ENCODE measurements at places on chromosomes 12 and 14.
A peak's percentile ranks its signal among the peaks of the same experiment; 100 is the strongest.

- DNase-seq, result no peak
These were observed 54.0 kb downstream of the SLC38A1 start for GRCh38 chr12:46214668-46215436.

DNA sequence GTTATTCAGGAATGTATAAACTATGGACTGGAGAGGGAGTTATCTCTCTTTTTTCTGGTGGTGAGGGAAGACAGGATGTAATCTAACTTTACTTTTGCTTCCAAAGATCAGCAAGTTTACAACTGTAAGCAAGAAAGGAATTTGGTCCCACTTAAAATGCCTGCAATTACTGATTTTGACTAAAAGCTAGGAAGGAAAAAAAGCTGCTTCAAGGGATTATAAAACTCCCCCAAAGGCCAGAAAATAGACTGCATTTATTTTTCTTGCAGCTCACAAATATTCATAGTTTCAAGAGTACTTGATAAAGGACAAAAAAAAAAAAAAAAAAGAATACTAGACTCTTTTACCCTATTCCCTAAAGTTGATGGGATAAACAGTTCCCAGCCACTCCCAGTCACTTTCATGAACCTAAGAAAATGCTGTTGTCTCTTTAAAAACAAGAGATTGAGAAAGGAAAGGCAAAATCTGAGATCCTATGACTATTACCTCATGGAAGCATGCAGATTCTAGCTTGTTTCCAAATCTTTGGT lies 128.7 kb upstream of the BMP4 start:
- DNase-seq, result no peak

DNA sequence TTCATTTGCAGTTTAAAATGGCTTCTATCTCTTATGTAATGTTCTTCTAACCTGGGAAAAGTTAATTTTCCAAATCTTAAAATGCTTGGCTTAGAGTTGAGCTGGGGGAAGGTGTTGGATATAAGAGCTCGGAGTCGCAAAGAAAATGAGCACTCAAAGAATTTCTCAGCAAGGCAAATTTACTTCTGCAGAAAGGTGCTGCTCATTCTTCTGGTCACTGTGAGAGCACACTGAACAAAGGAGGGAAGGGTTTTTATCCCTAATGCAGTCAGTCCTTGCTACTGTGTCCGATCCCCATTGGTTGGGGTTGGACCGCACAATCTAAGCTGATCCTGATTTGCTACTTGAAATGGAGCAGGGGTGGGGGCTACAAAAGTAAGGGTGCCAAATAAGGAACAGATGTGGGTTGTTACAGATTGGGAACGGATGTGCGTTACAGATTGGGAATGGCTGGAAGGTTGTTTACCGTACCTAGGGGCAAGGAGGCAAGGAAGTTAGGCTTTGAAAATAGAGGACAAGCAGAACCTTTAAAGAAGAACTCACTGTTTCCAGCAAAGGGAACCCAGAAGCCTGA lies 19.4 kb downstream of the TXNRD1 start:
- DNase-seq, result no peak

DNA sequence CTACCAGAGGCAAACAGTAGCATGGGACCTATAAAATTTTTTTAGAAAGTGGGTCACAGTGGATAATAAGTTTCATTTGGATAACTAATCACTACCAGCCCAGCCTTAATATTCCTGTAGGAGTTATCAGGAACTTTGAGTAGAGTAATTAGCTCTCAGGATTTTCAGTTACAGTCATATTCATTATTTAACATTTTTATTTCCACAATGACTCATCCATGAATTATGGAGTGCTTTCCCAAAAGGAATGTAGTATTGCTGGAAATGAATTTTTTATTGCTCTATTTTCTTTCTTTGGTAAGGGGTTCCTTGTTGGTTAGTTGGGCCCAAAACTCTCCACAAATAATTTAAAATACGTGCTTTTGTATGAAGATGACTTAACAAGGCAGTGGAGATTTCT lies 53.7 kb downstream of the ERC1 start:
- DNase-seq, result no peak

DNA sequence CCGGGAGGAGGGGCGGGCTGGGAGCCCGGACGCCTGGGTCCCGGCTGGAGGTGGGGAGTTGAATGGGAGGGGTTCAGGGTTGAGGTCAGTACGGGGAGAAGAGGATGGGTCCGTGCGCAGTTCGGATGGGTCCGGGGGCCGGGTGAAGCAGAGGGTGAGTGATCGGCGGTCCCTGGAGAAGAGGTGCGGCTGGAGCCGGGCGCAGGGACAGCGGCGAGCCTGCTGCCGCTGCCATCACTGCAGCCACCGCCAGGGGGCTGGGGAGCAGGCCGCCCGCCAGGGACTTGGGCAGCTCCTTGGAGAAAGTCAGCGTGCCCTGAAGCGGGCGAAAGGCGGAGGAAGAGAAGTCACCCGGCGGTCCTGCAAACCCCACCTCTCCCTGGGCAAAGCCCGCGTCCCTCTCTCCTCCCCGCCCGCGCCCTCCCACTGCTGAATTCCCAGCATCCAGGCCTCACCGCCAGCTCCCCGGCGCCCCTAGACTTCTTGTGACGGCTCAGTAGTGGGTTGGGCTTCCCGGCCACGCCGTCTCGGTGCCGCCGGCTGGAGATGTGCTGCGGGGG lies 6.0 kb upstream of the GPR84 start:
- DNase-seq, result peak; percentile 76

DNA sequence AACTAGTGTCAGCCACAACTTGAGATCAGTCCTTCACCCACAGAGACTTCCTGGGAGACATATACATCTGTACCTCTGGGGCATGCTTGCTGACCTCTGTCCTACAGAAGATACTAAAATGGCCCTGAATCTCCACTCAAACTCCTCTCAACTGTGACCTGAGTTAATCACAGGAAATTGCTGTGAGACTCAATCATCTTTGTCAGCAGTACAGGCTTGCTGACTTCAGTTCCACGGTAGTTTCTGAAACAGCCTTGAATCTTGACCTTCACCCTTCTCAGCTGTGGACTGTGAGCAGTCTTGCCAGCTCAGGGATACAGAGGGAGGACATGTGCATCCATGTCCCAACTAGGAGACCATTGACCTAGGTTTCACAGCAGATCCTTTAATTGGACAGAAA lies 1.4 kb upstream of the KLRC1 start:
- DNase-seq, result no peak

- no peak for DNase-seq
These were observed 308.1 kb downstream of the RPAP3 start for GRCh38 chr12:47397664-47398281.

- no peak for DNase-seq
These were observed 7.1 kb downstream of the RHOF start for GRCh38 chr12:121786440-121786825.

DNA sequence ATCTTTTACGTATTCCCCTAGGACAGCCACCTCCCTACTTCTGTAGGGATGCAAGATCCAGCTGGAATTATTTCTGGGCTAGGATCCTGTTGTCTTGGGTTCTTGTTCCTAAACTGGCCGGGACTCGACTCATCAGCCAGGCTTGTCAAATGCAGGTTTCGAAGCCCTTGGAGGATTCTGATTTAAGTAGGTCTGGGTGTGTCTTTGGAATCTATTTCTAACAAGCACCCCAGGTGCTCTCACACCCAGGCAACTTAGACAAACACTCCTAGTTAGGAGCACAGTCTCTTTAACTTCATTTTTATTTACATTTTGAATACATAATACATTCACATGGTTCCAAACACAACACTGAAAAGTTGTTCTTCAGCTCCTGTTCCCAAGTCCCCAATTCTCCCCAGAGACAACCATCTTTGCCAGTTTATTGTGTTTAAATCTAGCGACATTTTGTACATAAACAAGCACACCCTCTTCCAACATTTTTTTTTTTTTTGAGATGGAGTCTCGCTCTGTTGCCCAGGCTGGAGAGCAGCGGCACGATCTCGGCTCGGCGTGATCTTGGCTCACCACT lies 20.9 kb downstream of the MORN3 start:
- no peak for DNase-seq

- DNase-seq, result no peak
These were observed 387.5 kb downstream of the IPO8 start for GRCh38 chr12:30308010-30308717.

- no peak for DNase-seq
These were observed 244.9 kb upstream of the RGS6 start for GRCh38 chr14:71687166-71687831.

GRCh38 chr12:108638141-108638827 lies 4.6 kb upstream of the SELPLG start:
- DNase-seq, result peak; percentile 84

GRCh38 chr12:108856170-108856427 lies 1.3 kb downstream of the SSH1 start:
- no peak for DNase-seq

GRCh38 chr12:119153477-119154434 lies 25.0 kb upstream of the HSPB8 start:
- DNase-seq, result peak; percentile 97

GRCh38 chr12:30974746-30975500 lies 48.4 kb downstream of the TSPAN11 start:
- DNase-seq, result no peak

- no peak for DNase-seq
These were observed 299.8 kb upstream of the PRKD1 start for GRCh38 chr14:30227436-30227835.

DNA sequence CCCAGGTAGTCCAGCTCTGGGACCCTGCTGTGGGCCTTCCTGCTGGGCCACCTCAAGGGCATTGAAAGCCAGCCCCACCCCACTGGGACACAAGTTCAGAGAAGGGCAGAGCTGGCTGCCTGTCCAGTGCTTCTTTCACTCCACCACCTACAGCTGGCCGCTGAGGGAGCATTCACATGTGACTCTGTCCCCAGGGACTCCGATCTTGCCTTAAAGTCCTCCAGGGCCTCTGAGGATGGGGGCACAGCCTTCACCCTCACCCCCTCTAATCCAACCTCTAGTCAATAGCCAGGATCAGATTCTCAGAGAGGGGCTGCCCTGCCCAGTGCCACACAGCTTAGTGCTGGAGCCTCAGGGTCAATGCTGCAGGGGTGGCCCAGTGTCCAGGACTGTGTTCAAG lies 5.0 kb upstream of the CYP46A1 start:
- no peak for DNase-seq

GRCh38 chr14:47935332-47935731 lies 259.9 kb upstream of the MDGA2 start:
- DNase-seq, result no peak

GRCh38 chr12:31591380-31591901 lies 505 bp upstream of the DENND5B start:
- no peak for DNase-seq

- DNase-seq, result no peak
These were observed 93.1 kb downstream of the DICER1 start for GRCh38 chr14:95064256-95064655.

- DNase-seq, result no peak
These were observed 10.0 kb downstream of the EMG1 start for GRCh38 chr12:6980740-6981139.

GRCh38 chr14:88986146-88986841 lies 161.8 kb downstream of the TTC8 start:
- DNase-seq, result no peak

GRCh38 chr14:44970907-44971306 lies 8.9 kb downstream of the TOGARAM1 start:
- no peak for DNase-seq

- no peak for DNase-seq
These were observed 96.6 kb downstream of the RIMBP2 start for GRCh38 chr12:130619385-130620001.

DNA sequence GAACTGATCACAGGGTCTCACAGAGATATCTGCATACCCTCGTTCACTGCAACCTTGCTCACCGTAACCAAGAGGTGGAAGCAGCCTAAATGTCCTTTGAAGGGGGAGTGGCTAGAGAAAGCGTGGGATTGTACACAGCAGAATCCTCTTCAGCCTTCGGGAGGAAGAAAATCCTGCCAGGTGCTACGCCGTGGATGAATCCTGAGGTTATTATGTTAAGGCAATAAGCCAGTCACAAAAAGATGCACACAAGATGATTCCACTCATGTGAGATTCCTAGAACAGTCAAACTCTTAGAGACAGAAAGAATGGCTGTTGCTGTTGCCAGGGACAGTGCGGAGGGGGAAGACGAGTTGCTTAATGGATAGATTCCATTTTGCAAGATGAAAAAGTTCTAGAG lies 39.6 kb upstream of the SFSWAP start:
- no peak for DNase-seq
